ENCODE measurements at places on chromosomes 7 and 10.

DNA sequence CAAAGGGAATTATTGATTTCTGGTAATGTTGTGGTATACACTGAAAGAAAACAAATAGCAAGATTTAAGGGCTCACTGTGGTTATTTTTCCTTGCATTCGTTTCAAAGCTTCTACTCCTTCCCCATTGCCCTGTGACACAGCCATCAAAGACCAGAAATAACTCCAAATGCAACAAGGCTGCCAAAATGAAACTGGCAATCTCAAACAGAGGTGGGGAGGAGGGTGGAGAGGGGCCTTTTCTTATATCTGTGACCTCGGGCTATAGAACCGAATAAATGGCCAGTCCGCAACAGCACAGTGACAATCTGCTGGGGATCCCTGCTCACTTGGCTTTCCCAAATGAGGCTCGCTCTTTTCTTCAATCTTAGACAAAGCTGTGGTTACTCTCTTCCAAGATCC is 17.4 kb upstream of the SPOCK2 start:
- no peak for DNase-seq

DNA sequence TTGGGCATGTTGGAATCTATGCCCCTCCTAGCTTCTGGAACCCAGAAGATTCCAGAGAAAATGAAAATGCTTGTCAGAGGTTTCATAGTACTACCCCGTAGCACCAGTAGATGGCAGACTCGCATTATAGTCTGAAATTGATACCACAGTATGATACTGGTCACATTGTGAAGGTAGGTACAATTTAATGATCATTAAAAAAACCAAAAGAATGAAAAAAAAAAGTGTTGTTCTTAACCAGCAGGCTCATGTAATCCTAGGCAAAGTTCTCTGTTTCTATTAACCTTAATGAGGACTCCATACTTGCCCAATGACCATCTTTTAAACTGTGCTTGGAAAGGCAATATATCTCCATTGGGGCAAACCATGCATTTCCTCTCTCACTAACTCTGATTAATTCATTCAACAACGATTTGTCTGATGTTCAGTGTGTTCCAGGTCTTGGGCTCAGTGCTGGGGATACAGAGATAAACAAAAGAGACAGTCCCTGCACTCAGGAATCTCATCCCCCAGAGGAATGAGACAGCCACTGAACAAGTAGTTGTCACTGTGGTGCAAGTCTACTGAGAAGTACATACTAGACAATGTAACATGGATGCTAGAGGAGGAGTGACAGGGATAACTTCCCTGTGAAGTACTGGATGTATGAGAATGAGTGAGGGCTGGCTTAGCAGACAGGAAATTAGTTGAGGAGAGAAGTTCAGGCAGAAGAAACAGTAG is 223.5 kb upstream of the PHYHIPL start:
- peak; percentile 76 for DNase-seq

DNA sequence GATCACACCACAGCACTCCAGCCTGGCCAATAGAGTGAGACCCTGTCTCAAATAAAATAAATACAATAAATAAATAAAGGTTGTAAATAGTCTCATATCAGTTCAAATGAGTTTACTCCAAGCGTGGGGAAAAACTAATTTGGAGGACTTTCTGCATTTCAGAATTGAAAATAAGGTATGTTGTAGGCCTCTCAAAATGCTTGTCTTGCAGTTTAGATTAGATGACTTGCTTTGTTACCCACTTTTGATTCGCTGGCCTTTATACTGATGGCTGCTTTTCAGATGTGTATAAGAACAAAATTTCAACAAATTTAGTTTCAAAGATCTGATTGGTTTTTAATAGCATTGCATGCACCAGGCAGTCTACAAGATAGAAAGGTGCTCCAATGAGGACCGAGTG is 2.2 kb upstream of the C10orf143 start:
- DNase-seq: no peak

DNA sequence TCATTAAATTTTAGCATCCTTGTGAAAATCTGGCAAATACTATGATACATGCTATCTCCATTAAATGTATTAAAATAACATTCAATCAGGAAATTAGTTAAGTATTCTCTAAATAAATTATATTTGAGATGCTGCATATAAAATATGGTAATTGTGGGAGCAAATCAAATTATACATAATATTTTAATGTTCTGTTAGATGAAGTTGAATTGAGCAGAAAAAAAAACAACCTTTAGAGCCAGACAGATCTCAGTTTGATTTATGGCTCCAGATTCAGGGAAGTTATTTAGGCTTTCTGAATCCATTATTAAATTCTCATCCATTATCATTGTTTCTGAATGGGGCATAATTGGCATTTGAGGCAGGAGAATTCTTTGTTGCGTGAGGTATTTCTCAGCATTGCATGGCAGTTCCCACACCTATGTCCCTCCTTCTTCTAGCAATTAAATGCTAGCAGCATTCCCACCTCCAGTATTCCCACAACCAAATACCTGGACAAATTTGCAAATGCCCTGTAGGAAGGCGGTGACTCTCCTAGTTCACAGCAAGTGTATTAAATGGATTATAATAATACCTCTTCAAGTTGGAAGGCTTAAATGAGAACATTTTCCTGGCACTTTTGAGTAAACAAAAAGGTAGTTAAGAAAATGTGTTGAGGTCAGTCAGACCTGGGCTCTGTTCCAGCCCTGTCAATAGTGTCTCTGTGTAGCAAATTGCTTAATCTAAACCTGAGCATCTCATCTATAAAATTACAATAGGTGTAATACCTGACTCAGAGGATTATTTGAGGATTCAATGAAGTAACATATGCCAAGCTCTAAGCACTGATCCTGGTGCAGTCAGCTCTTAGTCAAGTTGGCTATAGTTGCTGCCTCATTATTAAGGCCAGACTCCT is 108.9 kb downstream of the RNLS start:
- DNase-seq: no peak

DNA sequence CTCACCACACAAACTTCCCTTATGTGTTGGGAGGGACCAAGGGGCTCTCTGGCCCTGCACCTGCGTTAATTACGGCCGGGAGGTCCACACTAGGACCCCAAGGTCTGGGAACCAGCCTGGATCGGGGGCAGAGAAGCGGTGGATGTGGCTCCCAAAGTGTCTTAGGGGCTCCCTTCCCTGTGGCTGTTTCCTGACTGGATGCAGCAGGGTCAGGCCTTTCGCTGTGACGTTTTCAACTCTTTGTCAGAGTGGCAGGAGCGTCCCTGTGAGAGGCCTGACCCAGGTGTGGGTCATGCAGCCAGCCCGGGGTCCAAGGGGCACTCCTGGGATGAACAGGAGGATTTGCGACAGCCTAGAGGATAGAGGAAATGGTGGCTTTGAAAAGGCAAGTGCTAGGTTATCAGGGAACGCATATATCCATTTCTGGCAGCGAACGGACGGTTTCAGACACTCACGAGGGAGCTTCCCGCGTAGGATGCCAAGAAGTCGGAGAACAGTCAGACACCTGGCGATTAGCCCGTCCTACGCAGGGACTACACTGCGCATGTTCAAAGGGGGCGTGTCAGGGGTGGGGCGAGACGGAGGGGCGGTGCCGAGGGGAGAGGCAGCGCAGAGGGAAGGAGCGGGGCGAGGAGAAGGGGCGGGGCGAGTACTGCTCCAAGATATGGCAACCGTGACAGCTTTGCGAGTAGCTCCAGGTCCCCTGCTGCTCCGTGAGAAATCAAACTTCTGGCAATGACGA is 46.2 kb upstream of the ZNF716 start:
- DNase-seq: peak; percentile 17

GRCh38 chr10:116766837-116767634 is 24.7 kb upstream of the HSPA12A start:
- DNase-seq: no peak

DNA sequence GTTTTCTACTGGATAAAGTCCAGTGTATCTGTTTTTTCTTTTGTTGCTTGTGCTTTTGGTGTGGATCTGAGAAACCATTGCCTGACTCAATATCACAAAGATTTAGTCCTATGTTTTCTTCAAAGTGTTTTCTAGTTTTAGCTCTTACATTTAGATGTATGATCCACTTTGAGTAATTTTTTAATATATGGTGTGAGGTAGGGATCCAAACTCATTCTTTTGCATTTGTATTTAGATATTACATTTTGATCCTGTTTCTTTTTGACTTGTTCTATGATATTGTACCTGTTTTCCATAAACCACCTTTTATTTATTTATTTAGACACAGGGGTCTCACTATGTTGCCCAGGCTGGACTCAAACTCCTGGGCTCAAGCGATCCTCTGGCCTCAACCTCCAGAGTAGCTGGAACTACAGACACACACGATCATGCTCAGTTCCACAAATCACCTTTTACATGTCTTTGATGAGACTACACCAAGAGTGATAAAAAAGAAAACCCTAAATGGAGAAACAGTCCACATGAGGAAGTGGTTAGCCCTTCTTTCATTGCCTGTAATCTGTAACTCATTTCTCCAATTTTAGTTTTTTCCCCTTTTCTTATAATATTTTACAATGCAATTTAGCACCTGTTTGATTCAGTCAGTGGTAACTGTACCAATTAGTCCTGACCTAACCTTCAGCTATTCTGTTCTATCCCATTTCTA is 86.0 kb downstream of the SLC37A3 start:
- DNase-seq: no peak

DNA sequence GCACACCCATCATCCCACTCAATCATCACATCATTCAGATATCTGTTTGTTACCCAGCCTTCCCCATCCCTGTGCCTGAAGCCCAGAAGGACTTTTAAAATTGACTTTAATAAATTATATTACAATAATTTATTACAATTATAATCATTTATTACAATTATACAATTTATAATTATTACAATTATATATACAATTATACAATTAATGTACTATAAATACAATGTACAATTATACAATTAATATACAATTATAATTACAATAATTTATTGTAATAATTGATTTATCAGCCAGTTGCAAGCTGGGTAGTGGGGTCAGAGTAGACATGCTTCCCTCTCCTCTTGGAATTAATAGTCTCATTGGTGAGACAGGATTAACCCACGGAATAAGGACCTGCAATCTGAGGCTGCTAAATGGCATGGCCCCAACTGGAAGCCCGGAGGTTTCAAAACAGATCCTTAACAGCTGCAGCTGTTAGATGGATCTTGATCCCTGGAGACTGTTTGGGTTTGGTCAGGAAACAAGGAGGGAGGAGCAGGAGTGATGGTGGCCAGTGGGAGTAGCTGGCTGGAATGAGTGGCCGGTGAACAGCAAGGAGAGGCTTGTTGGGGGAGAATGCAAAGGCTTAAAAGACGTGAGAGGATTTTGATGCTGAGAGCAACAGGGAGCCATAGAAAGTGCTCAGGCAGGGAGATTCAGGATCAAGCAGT is 402.8 kb upstream of the PODXL start:
- no peak for DNase-seq

GRCh38 chr7:121872831-121873288 is at the start of gene PTPRZ1:
Gene PTPRZ1, plus strand, starts transcription at chr7:121873161. Its CDS starts 339 bp downstream, at chr7:121873500.
- DNase-seq: peak; percentile 46

- DNase-seq: no peak
These were observed 43.7 kb downstream of the ELFN1 start for GRCh38 chr7:1713502-1714484.

DNA sequence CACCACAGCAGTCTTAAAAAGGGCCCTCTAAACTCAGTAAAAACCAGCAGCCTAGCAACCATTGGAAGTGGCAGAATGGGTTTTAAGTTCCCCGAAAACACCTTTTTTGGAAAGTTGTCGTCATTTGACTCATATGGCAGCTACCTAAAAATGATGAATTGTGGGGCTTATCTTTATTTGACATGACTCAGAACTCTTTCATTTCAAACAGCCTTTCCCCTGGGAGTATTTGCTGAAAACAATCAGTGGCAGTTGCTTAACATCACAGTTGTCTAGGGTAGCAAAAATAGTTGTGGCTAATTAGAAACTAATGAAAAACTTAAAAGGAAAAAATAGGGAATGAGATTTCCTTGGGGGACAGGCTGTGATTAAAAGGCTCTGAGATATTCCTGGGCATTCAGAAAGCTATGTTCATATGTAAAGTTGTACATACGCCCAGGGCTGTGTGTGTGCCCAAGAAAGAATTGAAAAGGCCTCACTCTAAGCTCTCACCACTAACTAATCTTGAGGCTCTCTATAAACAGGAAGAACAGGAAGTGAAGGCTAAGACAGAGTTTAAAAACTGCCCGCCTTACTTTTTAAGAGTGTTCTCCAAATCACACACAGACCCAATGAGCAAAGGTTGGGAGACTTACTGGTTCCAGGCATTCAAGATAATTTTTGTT is 81.7 kb upstream of the HECTD2 start:
- no peak for DNase-seq
